ENCODE measurements at places on chromosomes 5 and 9.

GRCh38 chr5:147674411-147674810 lies 108.1 kb downstream of the JAKMIP2 start:
- DNase-seq, result no peak

- DNase-seq, result no peak
Measured at GRCh38 chr5:32020271-32020670, 153.8 kb downstream of the GOLPH3 start.

DNA sequence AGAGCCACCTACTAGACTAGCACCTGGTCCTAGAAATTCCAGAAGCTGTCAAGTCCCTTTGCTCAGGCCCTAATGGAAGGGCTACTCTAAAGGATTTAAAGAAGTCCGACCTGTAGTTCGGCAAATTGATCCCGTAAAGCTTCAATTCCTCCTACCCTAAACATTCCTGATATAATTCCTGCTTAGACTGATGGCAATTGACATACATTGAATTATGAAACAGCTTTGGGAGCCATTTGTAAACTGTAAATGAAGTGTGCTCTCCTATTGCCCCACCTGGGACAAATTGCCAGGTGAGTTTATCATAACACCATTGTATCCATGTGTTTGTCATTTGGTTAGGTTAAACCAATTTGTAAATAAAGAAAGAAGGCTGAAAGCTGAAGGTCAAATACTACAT lies 104.4 kb downstream of the EGFLAM start:
- no peak for DNase-seq

DNA sequence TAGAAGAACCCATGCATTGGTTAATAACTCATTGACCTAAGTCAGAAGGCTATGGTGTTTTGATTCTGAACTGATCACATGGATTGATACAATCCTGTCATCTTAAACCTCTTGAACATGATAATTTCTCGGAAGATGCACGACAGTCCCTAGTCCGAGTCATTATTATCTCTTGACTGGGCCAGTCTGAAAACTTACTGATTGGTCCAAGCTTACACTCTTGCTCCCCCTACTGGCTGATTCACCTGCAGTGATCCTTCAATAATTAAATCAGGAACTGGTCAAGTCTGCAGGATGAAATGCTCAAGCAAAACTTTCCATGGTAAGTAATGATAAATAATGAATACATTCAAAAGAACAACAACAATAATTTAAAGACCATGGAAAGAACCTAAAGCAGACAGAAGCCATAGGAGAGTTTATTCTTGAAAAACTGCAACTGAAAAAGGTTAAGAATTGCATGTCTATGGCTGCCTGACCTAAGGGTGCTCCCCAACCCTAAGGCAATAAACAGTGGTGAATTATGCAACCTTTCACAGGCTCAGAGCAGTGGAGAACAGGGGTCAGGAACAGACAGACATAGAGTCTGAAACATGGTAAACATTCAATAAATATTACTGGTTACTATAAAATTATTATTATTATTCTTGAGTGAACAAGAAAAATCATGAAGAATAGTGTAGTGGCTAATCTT lies 79.3 kb downstream of the BRINP1 start:
- DNase-seq, result peak; percentile 14

DNA sequence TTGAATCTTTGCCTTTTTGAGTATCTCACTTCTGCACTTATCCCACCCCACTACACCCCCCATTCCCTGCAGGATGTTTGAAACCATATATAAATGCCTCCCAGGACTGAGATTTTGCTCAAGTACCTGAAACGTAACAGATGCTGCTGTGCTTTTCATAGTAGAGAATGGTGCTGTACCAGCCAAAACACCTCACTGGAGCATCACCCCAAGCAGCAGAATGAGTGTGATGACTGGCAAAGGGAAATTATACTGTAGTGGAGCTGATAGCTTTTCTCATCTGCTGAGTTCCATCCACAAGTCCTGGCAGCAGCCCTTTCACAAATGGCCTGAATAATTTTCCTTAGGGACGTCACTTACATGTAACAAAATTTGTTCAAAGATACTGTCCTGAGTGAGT lies 246.1 kb downstream of the KDM4C start:
- DNase-seq, result no peak

GRCh38 chr9:133125941-133126696 lies 5.1 kb upstream of the RALGDS start:
- DNase-seq, result no peak

GRCh38 chr5:76947082-76947503 lies 5.8 kb upstream of the CRHBP start:
- no peak for DNase-seq

- DNase-seq, result no peak
Measured at GRCh38 chr9:12141422-12141821, 551.8 kb upstream of the TYRP1 start.

DNA sequence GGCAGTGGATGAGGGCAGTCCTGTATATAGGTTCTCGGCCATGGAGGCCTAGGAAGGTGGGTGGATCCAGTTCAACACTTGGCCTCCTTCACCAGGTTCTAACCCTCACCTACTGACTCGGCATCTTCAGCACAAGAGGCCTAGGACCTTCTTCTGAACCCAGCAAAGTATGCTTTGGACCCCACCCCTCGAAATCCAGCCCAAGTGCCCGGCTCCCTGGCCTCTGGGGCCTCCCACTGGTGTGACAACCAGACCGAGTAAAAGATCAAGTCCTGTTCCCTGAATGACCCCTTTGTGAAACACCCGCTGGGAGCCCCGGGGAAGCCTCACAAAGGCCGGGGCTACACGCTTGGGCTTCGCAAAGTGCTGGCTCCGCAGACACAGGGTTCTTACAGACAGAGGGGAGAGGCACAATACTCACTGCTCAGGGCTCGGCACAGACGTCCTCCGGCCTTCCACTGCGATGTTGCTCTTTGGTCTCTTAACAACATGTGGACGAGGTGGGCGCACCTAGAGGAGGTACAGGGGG lies 47.0 kb downstream of the CRB2 start:
- DNase-seq, result no peak

DNA sequence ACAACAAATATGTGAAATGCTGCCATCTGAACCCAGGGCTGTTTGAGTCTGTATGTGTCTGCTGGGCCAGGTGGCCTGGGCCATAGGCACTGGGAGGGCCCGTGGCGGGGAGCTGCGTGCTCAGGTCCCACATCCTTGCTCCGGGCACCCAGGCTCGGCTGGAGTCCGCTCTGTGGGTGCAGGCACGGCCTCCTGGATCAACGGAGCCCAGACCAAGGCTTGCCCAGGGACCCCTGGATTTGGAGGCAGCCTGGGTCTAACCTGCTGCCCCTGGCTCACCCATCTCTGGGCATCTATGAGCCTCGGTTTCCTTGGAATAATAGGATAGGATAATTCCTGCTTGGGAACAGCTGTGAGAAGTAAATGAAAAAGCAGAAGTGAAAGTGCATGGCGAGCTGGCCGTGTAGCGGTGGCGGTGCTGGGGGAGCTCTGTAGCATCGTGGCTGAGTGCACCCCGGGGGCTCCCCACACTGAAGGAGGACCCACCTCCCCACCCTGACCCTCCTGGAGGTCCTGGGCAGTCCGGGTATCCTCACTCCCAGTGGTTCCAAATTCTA lies 1.2 kb downstream of the CDHR2 start:
- DNase-seq, result no peak

- peak; percentile 57 for DNase-seq
Measured at GRCh38 chr5:17355586-17356346, 138.3 kb downstream of the BASP1 start.

- no peak for DNase-seq
Measured at GRCh38 chr5:164341056-164341619, 835.7 kb downstream of the MAT2B start.

- DNase-seq, result no peak
Measured at GRCh38 chr9:86424251-86424891, 70.2 kb upstream of the TUT7 start.

- DNase-seq, result no peak
Measured at GRCh38 chr9:36940500-36940853, 93.6 kb downstream of the PAX5 start.

DNA sequence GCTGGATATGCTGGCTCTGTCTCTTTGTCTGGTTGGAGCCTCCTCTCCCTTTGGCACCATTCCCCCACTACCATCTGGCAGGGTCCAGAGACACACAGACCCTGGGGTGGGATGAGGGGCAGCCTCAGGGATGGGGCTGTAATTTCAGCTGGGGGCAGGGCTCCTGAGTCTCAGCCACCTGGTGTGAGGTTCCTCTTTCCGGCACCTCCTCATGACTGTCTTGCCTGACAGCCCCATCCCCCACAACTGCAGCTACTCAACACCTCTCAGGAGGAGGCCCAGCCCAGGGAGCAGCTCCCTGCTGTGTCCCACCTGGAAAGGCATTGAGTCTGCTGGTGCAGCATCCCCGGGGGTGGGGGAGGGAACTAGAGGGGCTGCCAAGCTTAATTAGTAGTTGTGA lies 11.7 kb upstream of the RPS14 start:
- DNase-seq, result no peak

DNA sequence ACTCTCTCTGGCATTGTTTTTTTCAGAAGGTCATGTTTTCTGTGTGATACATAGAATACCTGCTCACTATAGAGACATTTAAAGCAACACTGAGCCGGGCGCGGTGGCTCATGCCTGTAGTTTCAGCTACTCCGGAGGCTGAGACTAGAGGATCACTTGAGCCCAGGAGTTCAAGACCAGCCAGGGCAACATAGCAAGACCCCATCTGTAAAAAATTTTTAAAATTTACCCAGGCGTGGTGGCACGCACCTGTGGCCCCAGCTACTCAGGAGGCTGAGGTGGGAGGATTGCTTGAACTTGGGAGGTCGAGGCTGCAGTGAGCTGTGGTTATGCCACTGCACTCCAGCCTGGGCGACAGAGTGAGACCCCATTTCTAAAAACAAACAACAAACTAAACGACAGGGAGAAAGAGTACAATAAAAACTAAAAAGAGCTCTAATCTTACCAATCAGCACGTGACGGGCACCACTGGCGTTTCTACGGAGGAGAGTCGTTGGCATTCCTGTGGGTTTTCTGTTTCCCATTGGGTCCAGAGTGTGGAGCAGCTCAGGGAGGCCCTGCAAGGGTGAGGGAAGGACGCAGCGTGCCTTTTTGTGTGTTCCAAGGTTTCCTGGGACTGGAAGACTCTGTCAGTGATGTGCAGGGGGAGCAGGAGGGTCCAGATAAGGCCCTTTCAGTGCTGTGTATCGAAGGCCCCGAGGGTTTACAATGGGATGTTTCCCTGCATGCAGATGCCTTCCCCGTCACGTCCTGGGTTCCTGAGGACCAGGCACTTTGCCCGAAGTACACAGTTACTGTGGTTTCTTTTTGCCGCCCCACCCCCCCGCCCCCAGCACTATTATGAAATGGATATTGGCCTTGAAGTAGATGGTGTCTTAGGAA lies 7.2 kb upstream of the RNU6ATAC start:
- no peak for DNase-seq

- DNase-seq, result no peak
Measured at GRCh38 chr5:12313602-12314001, 409.4 kb upstream of the CTNND2 start.

- DNase-seq, result peak; percentile 4
Measured at GRCh38 chr5:71782771-71783770, 64.0 kb downstream of the CARTPT start.

All from CD4-positive, alpha-beta T cell (primary cell).